ENCODE measurements at places on chromosomes 1 and 21. TPM values are rescaled to one million over a fixed set of nuclear protein-coding genes. Genes with fewer than 3 reads are reported as not detected.

- DNase-seq = no peak
Observed at GRCh38 chr1:186099336-186100104, 275.5 kb downstream of the TPR start.

The PAPPA2 gene
- under 0.01 TPM for total RNA-seq

DNA sequence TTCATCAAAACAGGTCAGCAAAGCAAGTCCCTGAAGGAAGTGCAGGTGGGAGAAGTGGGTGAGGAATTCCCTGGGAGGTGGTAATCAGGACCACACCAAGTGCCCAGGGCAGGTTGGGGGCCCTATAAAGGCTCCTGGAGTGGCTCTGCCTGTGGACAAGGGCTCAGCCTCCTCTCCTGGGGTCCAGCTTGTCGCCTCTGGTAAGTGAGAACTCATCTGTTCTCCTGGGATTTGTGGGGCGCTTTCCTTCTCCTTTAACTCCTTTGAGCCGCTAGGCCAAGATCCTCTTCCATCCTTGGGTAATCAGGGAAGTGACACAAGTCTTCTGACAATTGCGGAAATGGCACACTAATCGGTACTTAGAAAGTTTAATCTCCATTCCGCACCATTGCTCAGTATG lies at the start of gene SPRR4:
TSS of gene SPRR4 (plus strand) at position 154 of the 400 bp plus-strand sequence. CDS start 1,243 bp downstream, outside the sequence.
- DNase-seq = no peak

DNA sequence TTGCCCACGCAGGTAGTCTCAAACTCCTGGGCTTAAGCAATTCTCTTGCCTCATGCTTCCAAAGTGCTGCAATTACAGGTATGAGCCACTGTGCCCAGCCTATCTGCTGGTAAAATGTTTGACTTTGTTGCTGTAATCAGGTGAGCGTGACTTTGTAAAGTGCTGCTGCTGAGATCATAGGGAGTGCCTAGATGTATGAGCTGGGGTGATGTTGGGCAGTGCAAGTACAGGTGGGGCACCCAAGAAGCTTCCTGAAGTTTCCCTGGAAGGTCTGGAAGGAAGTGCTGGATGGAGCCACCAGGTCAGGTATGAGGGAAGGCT lies 43.1 kb downstream of the KIF21B start:
- DNase-seq = peak; percentile 82

DNA sequence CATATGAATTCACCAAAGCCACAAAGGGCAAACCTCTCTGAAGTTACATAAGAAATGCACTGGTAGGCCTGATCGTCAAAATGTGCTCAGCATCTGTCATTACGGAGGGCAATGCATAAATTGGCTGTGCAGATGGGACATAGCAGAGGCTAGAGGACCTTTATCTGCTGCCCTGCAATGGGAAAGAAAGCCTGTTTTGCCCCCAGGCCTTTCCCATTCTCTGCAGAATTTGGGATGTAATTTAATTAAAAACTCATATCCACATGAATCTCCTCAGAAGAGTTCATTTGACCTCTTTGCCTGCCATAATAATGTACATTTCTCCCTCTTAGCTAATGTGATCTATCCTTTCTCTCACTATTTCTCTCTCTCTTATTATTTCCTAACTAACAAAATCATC lies 158.1 kb downstream of the ZP4 start:
- no peak for DNase-seq

All from stomach (tissue), 19 donors.